Lower lobe of right lung (tissue), 2 donors: ENCODE measurements at places on chromosomes 2 and 18.
A peak's percentile ranks its signal among the peaks of the same experiment; 100 is the strongest.

DNA sequence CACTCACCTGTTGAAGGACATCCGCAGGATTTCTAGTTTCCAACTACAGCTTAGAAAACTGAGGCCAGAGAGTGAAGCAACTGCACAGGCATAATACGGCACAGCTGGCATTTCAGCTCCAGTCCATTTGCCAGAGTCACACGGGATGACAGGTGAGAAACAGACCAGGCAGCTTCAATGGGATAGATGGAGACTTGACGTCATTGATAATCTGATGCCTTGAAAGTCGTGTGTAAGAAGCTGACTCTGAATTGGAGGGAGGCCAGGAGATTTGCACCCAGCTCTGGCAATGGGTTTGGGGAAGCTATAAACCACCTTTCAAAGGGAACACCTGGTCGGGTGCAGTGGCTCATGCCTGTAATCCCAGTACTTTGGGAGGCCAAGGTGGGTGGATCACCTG lies 12.4 kb upstream of the DNMT3A start:
- no peak overlapping the region for H3K4me3 ChIP-seq
- no peak for DNase-seq
- no peaks in the 10 kb centered on the region for H3K27me3 ChIP-seq
- no peaks in the 10 kb centered on the region for H3K4me1 ChIP-seq
- H3K27ac ChIP-seq = no peak overlapping the region

GRCh38 chr2:110659248-110659647 lies 18.6 kb downstream of the BUB1 start:
- no peak overlapping the region for H3K4me3 ChIP-seq
- H3K27me3 ChIP-seq = no peaks in the 10 kb centered on the region
- no peaks in the 10 kb centered on the region for H3K4me1 ChIP-seq
- H3K27ac ChIP-seq = no peak overlapping the region
- DNase-seq = no peak

DNA sequence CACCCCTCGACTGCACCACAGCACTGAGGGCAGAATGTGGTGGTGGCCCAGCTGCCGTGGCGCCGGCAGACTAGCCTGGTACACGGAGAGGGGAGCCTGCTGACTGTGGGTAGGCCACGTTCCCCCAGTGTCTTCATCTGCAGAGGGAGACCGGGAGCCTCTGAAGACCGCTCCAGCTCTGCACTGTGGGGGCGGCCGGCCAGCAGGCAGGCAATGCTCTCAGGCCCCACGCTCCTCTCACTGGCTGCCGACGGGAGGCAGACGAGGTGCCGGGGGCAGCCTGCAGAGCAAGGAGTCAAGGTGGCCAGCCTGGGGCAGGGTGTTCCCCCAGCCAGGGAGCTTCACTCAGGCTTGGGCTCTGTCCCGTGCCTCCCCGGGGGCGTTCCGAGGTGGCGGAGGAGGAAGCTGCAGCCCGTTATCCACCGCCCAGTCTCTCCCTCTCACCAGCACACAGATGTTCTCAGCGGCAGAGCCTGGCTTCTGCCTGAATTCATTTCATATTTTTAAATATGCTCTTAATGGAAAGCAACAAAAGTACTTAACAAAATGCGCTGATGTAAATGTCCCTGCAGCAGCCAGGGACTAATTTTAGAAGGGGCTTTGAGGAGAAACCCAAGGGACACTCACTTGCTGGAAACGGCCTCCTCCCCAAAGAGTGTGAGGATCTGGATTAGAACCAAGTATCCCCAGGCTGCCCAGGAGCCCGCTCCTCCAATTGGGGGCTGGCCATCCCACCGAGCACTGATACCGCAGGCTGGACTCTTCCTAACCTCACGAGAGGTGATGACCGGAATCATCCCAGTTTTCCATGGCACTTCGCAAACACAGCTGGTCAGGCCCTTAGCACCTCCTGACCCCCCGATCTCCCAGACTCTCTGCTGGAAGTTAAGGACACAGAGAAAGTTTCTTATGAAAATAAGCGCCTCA lies 87.8 kb downstream of the HDAC4 start:
- no peak overlapping the region for H3K27ac ChIP-seq
- peak; percentile 40 for DNase-seq
- H3K4me3 ChIP-seq = no peak overlapping the region
- H3K36me3 ChIP-seq = no peaks in the 10 kb centered on the region

DNA sequence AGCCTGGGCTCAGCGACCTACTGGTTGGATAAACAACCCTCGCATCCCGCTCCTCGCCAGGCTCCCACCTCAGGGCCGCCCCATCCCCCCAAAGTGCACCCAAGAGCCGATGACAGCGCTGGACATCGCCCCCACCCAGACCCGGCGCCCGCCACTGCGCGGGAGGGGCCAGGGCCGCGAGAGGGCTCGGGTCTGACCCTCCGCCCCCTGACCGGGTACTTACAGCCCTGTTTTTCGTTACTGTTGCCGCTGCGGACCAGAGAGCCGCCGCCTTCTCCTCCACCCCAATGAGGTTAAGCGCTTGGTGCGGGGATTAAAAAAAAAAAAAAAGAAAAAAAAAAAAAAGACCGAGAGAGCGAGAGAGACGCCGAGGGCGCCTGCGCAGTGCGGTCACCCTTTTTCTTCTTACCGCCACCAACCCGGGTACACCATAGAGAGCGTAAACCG lies at the start of gene CLASP1:
Gene CLASP1 (minus strand): TSS at position 314 of the 447 bp plus-strand sequence. CDS start 43,567 bp downstream, outside the sequence.
- peaks cover 46% of the 10 kb centered on the region for H3K4me1 ChIP-seq
- peak within 1 kb of the TSS; percentile 92 for H3K27ac ChIP-seq
- H3K36me3 ChIP-seq = no peaks in the 10 kb centered on the region
- DNase-seq = no peak
- peak within 1 kb of the TSS; percentile 95 for H3K4me3 ChIP-seq
- H3K27me3 ChIP-seq = no peaks in the 10 kb centered on the region

DNA sequence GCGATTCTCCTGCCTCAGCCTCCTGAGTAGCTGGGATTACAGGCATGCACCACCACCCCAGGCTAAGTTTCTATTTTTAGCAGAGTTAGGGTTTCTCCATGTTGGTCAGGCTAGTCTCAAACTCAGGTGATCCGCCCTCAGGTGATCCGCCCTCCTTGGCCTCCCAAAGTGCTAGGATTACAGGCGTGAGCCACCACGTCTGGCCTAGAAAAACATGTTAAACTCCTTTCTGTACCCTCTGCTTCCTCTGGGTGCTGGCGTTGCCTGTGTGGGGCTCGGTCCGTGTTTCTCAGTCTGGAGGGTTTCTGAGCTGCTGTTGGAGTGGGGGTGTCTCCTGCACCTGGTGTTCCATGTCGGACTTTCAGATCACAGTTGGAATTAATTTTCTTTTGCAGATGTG lies 17.9 kb downstream of the LDLRAD4 start:
- no peaks in the 10 kb centered on the region for H3K27me3 ChIP-seq
- no peaks in the 10 kb centered on the region for H3K36me3 ChIP-seq
- H3K4me3 ChIP-seq = no peak overlapping the region
- no peak overlapping the region for H3K27ac ChIP-seq
- no peaks in the 10 kb centered on the region for H3K4me1 ChIP-seq

- no peak for DNase-seq
- no peaks in the 10 kb centered on the region for H3K36me3 ChIP-seq
- H3K4me1 ChIP-seq = peaks cover 42% of the 10 kb centered on the region
- no peak overlapping the region for H3K4me3 ChIP-seq
- no peaks in the 10 kb centered on the region for H3K27me3 ChIP-seq
These were observed 69.6 kb upstream of the RTN4 start for GRCh38 chr2:55119711-55120487.

DNA sequence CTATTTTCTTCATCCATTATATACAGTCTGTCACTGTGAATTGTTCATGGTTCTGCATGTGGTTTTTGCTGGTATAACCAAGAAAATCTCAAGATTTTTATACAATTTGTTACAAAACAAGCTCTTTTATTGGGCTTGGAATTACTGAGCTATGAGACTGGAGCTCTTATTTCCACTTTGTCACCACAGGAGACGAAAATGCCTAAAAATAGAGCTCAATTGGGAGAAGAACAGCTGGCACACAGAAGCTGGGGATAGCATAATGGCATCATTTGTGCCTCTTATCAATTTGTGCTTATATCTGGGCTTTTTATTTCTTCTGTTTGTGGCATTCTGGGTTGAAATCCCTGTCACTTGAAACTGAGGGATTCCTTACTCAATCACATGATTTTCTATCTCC lies 219.1 kb downstream of the CALCRL start:
- H3K27me3 ChIP-seq = no peaks in the 10 kb centered on the region
- H3K4me3 ChIP-seq = no peak overlapping the region
- no peak for DNase-seq
- H3K27ac ChIP-seq = no peak overlapping the region

DNA sequence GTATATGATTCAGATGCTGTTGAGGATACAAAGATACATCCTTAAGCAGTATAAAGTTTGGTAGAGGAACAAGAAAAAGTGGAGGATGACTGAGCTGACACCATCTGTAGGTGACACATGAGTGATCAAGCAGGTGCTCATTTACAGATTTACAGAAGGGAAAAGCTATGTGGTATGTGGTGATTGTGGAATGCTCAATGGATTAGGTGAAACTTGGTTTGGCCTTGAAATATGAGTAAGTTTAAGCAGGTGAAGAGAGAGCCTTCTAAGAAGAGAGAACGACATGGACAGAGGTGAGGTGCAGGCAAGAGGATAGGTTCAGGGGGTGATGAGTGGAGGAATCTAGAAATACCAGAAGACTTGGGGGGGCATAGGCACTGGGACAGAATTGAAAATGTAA lies 5.9 kb downstream of the ASXL3 start:
- DNase-seq = no peak
- no peaks in the 10 kb centered on the region for H3K36me3 ChIP-seq
- no peak overlapping the region for H3K4me3 ChIP-seq
- H3K27ac ChIP-seq = no peak overlapping the region

DNA sequence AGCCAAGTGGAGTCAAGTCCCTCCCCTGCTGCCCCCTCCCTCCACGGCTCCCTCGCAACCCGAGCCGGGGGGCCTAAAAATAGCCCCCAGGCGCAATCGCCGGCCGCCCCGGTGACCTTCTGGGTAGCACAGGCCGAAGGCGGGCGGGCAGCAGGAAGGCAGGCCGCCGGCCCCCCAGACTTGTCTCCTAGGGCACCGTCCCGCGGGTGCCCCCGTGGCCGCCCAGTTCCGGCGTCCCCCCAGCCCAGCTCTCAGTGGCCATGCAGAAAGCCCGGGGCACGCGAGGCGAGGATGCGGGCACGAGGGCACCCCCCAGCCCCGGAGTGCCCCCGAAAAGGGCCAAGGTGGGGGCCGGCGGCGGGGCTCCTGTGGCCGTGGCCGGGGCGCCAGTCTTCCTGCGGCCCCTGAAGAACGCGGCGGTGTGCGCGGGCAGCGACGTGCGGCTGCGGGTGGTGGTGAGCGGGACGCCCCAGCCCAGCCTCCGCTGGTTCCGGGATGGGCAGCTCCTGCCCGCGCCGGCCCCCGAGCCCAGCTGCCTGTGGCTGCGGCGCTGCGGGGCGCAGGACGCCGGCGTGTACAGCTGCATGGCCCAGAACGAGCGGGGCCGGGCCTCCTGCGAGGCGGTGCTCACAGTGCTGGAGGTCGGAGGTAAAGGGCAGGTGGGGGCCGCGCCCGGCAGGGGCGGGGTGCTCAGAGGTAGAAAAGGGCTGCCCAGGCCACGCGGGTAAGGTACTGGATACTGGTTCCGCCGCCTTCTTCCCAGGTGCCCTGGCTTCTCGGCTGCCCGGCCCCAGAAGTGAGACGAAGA lies at the start of gene SPEG:
Gene SPEG (plus strand): TSS at position 126 of the 808 bp plus-strand sequence. CDS start 135 bp downstream, at position 261.
- peaks cover 42% of the 10 kb centered on the region for H3K27me3 ChIP-seq
- no peak within 1 kb of the TSS for H3K27ac ChIP-seq
- no peak for DNase-seq

GRCh38 chr2:119638246-119638645 lies 40.8 kb upstream of the TMEM177 start:
- peaks cover 5% of the 10 kb centered on the region for H3K27me3 ChIP-seq
- H3K36me3 ChIP-seq = no peaks in the 10 kb centered on the region
- H3K4me3 ChIP-seq = no peak overlapping the region
- H3K4me1 ChIP-seq = peaks cover 5% of the 10 kb centered on the region
- H3K27ac ChIP-seq = no peak overlapping the region

- no peaks in the 10 kb centered on the region for H3K27me3 ChIP-seq
- H3K4me3 ChIP-seq = no peak overlapping the region
- H3K4me1 ChIP-seq = no peaks in the 10 kb centered on the region
- H3K27ac ChIP-seq = no peak overlapping the region
- no peak for DNase-seq
- no peaks in the 10 kb centered on the region for H3K36me3 ChIP-seq
These were observed 49.9 kb downstream of the CRACDL start for GRCh38 chr2:98886066-98886554.

- H3K4me1 ChIP-seq = no peaks in the 10 kb centered on the region
- no peak for DNase-seq
- H3K27me3 ChIP-seq = no peaks in the 10 kb centered on the region
- H3K4me3 ChIP-seq = no peak overlapping the region
These were observed 53.4 kb downstream of the NBAS start for GRCh38 chr2:15507697-15508096.

DNA sequence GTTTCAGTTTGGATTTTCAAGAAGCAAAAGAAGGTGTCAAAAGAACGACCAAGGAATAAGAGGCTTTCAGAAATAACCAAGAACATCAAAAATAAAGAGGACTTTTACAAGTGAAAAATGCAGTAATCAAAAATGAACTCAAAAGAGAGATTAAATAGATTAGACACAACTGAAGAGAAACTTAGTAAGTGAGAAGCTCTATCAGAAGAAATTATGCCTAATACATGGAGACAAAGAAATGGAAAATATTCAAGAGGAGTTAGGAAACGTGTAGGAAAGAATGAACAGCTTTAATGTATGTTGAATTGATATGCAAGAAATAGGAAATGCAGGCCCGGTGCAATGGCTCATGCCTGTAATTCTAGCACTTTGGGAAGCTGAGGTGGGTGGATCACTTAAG lies 145.8 kb downstream of the ACOXL start:
- H3K27me3 ChIP-seq = no peaks in the 10 kb centered on the region
- no peak for DNase-seq
- H3K27ac ChIP-seq = no peak overlapping the region
- no peaks in the 10 kb centered on the region for H3K4me1 ChIP-seq

- H3K36me3 ChIP-seq = no peaks in the 10 kb centered on the region
- no peak overlapping the region for H3K4me3 ChIP-seq
These were observed 162.3 kb upstream of the TRIB2 start for GRCh38 chr2:12554224-12555011.

GRCh38 chr2:132627536-132627935 lies 42.5 kb downstream of the LYPD1 start:
- no peak overlapping the region for H3K27ac ChIP-seq

DNA sequence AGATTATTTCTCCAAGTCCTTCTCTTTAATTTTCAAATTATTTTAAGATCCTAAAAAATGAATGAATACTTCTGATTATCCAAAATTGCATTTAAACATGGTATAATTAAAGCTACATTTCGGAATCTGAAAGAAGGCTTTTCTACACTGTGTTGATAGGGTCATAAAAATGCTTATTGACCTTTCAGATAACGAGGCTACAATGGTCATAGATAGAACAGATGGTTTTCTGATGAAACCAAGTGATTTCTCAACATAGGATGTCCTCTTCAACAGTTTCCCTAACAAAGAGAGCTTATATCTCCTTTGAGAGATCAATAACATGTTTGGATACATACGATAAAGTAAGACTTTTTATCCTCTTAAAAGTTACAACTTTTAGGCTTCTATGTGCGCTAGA lies 201.1 kb downstream of the PTH2R start:
- no peak overlapping the region for H3K27ac ChIP-seq
- H3K4me1 ChIP-seq = no peaks in the 10 kb centered on the region
- DNase-seq = no peak
- H3K4me3 ChIP-seq = no peak overlapping the region
- H3K27me3 ChIP-seq = no peaks in the 10 kb centered on the region
